ENCODE measurements at places on chromosomes 7 and 10.

DNA sequence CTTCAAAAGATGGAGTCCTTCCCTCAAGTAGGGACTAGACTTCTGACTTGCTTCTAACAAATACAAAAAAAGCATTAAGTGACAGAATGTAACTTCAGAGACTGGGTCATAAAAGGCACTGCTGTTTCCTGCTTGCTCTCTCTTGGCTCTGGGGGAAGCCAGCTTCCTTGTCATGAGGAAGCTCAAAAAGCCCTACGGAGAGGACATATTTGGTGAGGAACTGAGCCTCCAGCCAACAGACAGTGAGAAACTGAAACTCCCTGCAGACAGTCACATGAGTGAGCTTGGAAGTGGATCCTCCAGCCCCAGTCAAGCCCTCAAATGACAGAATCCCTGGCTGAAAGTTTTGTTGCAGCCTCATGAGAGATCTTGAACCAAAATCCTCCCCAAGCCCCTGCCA is 26.3 kb upstream of the SLC35G1 start:
- no peak for DNase-seq

GRCh38 chr7:14590206-14590605 is 312.3 kb downstream of the DGKB start:
- DNase-seq, result no peak

DNA sequence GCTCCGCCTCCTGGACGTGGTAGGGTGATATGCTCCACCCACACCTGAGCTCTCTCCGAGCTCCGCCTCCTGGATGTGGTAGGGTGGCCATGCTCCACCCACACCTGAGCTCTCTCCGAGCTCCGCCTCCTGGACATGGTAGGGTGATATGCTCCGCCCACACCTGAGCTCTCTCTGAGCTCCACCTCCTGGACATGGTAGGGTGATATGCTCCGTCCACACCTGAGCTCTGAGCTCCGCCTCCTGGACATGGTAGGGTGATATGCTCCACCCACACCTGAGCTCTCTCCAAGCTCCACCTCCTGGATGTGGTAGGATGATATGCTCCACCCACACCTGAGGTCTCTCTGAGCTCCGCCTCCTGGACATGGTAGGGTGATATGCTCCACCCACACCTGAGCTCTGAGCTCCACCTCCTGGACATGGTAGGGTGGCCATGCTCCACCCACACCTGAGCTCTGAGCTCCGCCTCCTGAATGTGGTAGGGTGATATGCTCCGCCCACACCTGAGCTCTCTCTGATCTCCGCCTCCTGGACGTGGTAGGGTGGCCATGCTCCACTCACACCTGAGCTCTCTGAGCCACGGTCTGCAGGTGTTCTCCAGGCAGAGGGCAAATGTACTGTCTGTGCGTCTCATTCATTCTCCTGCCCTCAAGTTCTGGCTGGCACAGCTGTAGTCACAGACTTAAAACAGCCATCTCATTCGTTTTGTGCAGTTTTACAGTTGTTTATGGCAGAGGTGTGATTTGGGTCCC is 252.4 kb downstream of the DIP2C start:
- peak; percentile 37 for DNase-seq

GRCh38 chr7:45626441-45627430 is 52.6 kb downstream of the ADCY1 start:
- no peak for DNase-seq

- no peak for DNase-seq
Measured at GRCh38 chr7:18637516-18637915, 142.0 kb downstream of the HDAC9 start.

GRCh38 chr7:82359426-82359825 is 84.2 kb downstream of the CACNA2D1 start:
- no peak for DNase-seq

DNA sequence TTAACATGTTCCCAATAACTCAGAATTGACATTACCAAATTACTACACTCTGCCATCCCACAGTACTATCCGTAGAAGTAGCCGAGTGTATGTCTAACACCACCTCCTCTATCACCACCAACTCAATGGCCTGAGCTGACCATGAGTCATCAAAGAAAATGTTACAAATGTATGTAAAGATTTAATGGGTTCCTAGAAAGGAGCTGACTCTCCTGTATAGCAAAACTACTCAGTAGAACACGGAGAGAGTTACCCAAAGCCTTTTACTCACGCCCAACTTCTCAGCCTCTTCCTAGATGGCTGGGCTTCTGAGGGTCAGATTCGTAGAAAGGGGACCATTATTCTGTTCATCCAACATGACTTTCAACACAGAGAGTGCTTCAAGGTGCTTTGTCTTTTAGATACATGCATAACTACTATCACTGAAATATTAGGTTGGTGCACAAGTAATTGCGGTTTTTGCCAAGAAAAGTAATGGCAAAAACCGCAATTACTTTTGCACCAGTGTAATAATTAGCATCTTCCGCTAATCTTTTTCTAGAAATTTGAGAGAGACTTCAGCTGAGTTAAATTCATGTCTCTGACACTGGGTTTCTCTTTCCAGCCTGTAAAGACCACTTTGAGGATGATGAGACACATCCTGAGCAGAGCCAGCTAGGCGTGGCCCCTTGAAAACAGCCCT is 24.0 kb upstream of the NANOS1 start:
- DNase-seq, result no peak

- no peak for DNase-seq
Measured at GRCh38 chr10:63157845-63158624, 24.9 kb downstream of the NRBF2 start.

GRCh38 chr7:19375976-19376375 is 230.8 kb upstream of the FERD3L start:
- no peak for DNase-seq

DNA sequence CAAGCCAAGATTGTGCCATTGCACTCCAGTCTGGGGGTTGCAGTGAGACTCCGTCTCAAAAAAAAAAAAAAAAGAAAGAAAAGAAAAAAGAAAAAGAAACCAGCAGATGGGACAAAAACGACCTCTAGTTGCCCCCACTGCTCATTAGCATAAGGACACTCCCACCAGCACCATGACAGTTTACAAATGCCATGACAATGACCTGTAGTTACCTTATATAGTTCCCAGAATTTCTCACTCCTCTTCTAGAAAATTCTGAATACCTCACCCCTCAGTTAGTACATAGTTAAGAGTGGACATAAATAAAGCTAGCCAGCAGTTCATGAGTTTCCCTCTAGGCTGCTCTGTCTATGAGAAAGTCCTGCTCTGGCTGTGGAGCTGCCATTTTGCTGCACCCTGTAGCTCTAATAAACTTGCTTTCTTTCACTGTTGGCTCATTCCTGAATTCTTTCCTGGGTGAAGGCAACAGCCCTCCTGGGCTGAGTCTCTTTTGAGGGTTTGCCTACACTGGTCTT is 276.8 kb upstream of the AKR1E2 start:
- DNase-seq, result no peak

DNA sequence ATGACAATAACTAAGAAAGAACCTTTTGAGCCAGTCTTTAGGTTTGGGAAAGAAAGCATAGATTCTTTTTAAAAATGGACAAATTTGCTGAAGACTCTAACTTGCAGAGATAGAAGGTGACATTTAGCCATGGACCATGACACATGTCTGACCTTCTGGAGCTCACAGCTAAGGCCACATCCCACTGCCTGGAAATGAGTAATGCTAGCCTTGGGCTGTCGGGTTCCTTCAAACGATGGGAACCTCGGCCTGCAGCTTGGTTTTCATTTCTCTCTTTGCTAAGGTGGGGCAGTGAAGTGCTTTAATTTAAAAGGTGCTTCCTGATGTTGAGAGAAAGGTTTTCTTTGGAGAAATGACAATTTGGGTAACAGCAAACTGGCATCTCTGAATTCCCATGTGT is 223.2 kb downstream of the FANK1 start:
- DNase-seq, result no peak

Measured in left forelimb (tissue), 1 donor.